ENCODE measurements at places on chromosomes 1 and 21. TPM values are rescaled to one million over a fixed set of nuclear protein-coding genes. Genes with fewer than 3 reads are reported as not detected.

BROX gene
- total RNA-seq = 27.3 TPM

TEX38 gene
- total RNA-seq = not detected

S100A14 gene
- not detected for total RNA-seq

TFF2 gene
- not detected for total RNA-seq

HLCS gene
- 16.6 TPM for total RNA-seq

CRNN gene
- total RNA-seq = not detected

B3GALT5 gene
- total RNA-seq = not detected

RNU11 gene
- not detected for total RNA-seq

IVL gene
- total RNA-seq = not detected

FAM3B gene
- total RNA-seq = not detected

WNT4 gene
- total RNA-seq = 0.09 TPM

RGSL1 gene
- not detected for total RNA-seq

AMY1A gene
- total RNA-seq = not detected

GALNT2 gene
- 65.9 TPM for total RNA-seq

ALDH4A1 gene
- 11.9 TPM for total RNA-seq

SLC37A1 gene
- 6.9 TPM for total RNA-seq

ATP1A4 gene
- total RNA-seq = not detected

AGRN gene
- total RNA-seq = 79.1 TPM

EVA1C gene
- 31.2 TPM for total RNA-seq

NSUN4 gene
- 11.5 TPM for total RNA-seq

ATAD3C gene
- total RNA-seq = under 0.01 TPM

DIPK1A gene
- 3.4 TPM for total RNA-seq

SLC30A1 gene
- total RNA-seq = 25.1 TPM

LCE1A gene
- total RNA-seq = not detected

MEX3A gene
- 12.3 TPM for total RNA-seq

C1orf141 gene
- total RNA-seq = not detected
